SK-N-SH (cell line): ENCODE measurements at places on chromosomes 5 and 9. TPM values are rescaled to one million over a fixed set of nuclear protein-coding genes. Genes with fewer than 3 reads are reported as not detected.

Gene LCN9
- not detected in 2 replicates for polyA plus RNA-seq

DNA sequence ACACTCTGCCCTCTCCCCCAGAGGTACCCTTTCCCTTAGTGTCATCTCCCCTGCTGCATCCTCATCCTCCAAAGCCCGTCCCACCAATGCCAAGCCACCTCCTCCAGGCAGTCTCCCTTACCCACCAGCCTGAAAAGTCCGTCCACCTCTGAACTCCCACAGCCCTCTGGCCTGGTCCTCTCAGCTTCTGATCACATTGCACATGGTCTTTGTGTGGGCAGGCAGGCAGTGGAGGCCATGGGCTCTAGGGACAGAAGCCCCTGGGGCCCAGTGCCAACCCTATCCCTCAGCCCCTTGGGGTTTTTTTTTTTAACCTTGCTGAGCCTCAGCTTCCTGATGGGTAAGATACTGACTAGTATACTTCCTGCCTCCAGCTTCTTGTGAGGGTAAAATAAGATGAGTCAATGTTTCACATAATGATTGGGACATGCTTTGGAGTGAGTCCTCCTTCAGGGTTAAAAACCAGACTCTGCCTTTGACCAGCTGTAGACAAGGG lies 19.4 kb downstream of the CSF1R start:
- no peak for DNase-seq

DNA sequence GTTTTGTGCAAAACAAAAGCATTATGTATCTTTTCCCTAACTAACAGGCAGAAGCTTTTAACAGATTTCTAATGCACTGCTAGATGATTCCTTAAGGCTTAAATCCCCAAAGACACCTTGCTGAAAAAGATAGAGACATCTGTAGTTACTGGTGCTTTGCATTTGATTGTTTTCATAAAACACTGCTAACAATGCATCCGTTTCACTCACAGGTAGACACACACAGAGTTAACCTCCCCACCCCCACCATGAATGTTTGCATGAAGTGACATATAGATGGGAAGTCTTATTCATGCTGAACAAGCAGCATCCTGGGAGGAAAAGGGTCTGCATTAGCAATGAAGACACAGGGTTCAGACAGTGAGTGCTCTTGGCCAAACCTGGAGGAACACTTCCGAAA lies 100.9 kb downstream of the ASTN2 start:
- DNase-seq: no peak

Gene PCDHA9
- polyA plus RNA-seq: 0.02 TPM in 2 replicates

Gene PLAC8L1
- 0.21 and 0.55 TPM in 2 replicates for polyA plus RNA-seq

DNA sequence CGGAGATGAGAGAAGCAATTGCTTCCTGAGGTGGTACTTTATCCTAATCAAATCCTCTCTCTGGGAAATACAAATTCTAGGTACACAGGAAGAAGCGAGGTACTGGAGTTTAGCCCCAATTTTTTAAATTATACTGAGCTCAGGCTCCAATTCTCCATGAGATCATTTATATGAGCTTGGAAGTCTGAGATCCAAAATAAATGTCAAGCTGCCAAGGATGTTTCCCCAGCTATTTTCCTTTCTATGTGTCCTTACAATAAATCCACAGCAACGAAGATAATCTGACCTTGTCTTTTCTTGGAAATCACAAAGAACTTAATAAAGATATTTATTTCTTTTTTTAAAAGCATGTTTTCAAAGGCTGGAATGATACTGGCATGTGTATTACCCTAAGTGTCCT lies 597.3 kb downstream of the GABRG2 start:
- no peak for DNase-seq

DNA sequence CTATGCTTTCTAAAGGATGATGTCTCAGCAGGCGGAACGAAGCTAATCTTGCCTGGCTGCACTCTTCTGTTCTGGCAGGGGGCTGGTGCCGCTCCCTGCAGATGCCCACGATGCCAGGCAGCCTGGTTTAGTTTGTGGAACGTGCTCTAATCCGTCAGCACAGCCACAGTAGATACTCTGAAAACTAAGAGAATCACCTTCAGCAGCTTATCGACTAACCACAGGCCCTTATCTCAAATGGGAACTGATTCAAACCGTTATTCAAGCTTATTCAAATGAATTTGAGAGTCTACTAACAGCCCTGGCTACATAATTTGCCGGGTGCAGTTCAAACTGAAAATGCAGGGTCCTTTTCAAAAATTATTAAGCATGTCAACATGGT lies 246.6 kb upstream of the ANKRD55 start:
- peak; percentile 65 for DNase-seq

Gene ECM2
- 0.16 and 0.20 TPM in 2 replicates for polyA plus RNA-seq

Gene CDH18
- polyA plus RNA-seq: 6.0 and 8.9 TPM in 2 replicates

DNA sequence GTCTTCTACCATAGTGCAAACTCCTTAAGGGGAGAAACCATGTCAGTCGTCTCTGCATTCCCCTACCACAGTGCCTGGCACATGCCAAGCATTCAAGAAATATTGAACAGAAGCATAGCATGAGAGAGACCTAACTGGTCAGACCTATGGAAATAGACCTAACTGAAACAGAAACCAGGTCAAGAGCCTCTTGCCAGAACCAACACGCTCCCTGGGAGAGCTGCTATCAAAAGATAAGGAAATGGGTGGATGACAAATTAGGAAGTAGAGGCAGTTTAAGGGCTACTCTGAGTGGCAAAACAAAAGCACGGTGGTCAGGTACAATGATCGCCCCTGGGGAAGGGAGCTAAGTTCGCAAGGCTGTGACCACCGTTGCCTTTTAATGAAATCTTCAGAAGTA lies 66.0 kb upstream of the SMIM15 start:
- no peak for DNase-seq

DNA sequence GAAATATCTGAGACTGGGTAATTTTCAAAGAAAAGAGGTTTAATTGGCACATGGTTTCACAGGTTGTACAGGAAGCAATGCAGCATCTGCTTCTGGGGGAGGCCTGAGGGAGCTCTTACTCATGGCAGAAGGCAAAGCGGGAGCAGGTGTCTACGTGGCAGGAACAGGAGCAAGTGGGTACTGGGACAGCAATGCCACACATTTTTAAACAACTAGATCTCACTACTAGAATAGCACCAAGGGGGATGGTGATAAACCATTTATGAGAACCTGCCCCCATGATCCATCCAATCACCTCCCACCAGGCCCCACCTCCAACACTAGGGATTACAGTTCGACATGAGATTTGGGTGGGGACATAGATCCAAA lies 47.6 kb upstream of the HOMER1 start:
- DNase-seq: no peak

GRCh38 chr5:51273021-51273420 lies 110.2 kb upstream of the ISL1 start:
- DNase-seq: no peak

DNA sequence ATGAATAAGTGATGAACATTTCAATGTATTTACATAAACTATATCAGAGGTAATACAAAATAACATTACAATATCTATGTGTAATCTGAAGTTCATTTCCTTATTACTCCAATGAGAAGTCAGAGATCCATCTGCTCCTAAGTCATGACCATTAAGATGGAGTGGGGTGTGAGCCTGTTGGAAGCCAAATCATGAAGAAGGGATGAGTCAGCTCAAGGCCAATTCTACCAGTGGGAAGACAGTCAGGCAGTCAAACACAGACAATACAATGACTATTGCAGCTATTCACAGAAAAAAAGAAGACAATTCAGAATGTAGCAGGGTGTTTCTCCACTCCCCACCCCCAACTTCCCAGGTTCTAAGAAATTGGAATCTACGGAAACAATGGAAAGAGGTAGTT lies 155.0 kb downstream of the NFIB start:
- no peak for DNase-seq

Gene PCDHA7
- polyA plus RNA-seq: 0.15 and 0.16 TPM in 2 replicates

GRCh38 chr5:73764996-73765395 lies 139.0 kb downstream of the ARHGEF28 start:
- DNase-seq: no peak

DNA sequence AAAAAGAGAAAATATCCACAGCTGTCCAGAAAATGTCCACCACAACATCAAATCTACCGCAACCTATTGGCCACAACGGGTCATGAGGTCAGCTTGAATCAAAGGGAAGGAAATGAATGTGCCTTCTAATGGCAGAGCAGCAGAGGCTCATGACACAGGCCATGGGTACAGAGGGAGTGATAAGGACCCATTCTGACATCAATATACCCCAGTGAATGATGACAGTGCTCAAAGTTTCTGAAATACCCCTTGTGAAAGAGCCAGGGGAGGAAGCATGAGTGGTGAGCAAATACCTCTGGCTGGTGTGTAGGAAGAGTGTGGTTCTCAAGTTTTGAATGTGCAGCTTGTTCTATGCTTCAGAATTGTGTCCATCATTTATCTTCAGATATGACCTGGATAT lies 348.2 kb downstream of the IRX1 start:
- DNase-seq: no peak

Gene FOXD4L6
- polyA plus RNA-seq: 0.05 TPM in 1 of 2 replicates, not detected in the other

DNA sequence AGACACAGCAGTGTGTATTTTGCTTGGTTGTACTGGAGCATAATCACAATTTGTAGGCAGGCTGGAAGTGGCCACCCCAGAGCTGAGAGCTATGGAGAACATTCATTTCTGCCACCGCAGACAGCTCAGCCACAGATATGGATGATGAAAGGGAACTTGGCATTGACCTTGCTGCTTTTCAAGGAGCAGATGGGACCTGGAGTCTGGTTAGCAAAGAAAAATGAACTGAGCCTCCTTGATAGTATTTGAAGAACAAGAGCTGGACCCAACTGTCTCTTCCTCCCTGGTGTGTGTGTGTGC lies 395.2 kb upstream of the ZNF462 start:
- DNase-seq: no peak
